ENCODE measurements at places on chromosomes 1 and 21. TPM values are rescaled to one million over a fixed set of nuclear protein-coding genes. Genes with fewer than 3 reads are reported as not detected.

ARTN gene
- polyA plus RNA-seq: 1.9 TPM

DHRS3 gene
- polyA plus RNA-seq: 38.7 TPM

RAB7B gene
- 6.2 TPM for polyA plus RNA-seq

HES3 gene
- polyA plus RNA-seq: not detected

GBP6 gene
- polyA plus RNA-seq: 0.26 TPM
